ENCODE measurements at places on chromosomes 7 and 10. TPM values are rescaled to one million over a fixed set of nuclear protein-coding genes. Genes with fewer than 3 reads are reported as not detected.

The GALNT17 gene
- 9.3 TPM for total RNA-seq

GRCh38 chr10:78211561-78212051, 177.9 kb downstream of the RPS24 start:
- peak; percentile 54 for DNase-seq

DNA sequence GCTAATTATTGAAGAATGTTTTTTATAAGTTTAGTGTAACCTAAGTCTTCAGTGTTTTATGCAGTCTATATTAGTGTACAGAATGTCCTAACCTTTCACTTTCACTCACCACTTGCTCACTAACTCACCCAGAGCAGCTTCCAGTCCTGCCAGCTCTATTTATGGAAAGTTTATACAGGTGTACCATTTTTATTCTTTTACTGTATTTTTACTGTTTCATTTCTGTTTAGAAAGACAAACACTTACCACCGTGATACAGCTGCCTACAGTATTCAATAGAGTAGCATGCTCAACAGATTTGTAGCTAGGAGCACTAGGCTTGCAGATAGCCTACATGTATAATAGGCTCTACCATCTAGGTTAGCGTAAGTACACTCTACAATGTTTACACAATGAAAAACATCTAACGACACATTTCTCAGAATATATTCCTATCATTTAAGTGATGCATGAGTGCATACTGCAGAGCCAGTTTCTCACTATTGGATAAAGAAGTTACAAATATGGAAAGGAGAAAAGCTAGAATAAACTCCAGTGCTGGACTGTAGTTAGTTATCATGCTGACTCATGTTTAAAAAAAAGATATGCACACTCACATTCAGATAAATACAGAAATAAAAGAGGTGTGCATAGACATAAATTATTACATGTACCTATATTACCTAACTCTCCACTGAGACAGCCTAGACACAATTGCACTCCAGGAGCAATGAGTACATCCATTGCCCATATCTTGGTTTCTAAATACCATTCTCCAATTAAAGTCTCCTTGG, 30.4 kb downstream of the STEAP1B start:
- no peak for DNase-seq

The CYP2E1 gene
- 6.9 TPM for total RNA-seq

GRCh38 chr10:81655986-81656385, 219.0 kb upstream of the NRG3 start:
- DNase-seq, result no peak

DNA sequence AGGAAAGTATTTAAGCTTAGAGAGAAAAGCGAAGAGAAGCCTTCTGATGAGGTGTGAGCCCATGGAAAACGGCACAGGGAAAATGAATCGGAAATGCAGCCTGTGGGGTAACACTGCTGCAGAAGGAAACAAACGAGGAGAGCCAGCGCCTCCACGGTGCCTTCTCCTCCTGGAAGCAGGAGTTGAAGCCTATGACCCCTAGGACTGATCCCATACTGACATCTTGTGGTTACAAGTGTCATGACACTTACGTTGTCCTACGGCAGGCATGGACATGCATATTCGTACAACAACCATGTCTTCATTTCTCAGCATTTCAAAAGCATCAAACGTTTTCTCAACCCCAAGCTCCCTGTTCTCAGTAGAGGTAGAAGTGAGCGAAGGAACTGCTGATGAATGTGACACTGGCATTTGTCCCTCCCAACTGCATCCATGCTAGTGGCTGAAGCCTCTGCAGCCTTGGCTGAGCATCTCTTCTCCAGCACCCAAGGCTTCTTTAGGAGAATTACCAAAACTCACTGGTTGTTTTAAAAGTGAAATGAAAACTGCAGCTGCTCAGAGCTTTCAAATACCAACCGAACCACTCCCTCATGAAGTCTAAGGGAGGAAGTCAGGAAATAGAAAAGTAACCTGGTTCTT, 160.2 kb downstream of the JAZF1 start:
- DNase-seq, result peak; percentile 46

DNA sequence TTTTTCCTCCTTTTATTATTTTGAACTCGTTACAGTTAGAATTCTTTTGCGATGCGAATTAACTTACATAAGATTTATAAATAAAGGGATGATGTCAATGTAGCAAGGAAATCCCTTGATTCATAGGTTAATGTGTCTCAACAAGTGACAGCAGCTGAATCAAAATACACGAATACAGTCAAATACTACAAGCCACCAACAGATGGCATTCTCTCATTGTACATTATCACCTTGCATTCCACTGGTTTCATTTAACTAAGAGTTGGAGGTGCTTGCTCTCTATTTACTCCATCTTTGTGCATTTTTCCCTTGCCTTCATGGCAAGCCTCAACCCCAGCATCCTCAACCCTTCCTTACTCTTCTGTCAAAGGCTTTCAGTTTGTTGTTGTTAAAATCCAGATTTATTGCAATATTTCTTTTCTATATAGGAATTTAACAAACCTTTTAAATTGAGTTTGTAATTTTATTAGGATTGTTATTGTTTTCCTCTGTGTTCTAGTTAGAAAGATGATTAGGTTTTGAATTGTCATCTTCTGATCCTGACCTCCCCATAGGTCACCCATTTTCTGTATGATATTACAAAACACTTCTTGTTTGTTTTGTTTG, 78.3 kb downstream of the SLC25A40 start:
- DNase-seq, result no peak

DNA sequence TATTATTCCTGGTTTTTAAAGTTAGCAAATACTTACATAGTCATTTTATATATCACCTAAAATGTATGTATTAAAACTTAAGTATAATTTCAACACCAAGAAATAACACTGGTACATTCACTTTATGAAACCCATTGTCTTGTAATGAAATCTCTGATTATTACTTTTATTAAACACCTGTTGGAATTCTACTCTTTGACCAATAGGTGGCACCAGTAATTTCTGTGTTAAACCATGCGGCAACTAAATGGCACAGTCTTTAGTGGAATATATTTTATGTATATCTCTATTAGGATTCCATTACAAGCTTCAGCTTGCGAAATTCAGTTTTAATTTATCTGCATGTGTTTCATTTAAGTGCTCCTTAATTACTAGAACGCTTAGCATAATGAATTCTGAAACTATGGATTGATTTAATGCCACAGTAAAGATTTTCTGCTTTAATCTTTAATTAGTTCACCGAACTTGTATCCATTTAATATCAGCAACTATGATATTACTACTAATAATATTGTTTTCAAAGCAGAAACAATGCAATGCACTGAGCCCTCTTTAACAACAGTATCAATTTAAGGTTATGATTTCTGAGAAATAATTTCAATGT, 181.3 kb downstream of the MAGI2 start:
- DNase-seq, result no peak

- no peak for DNase-seq
Measured at GRCh38 chr7:87116315-87116714, 35.9 kb upstream of the DMTF1 start.

DNA sequence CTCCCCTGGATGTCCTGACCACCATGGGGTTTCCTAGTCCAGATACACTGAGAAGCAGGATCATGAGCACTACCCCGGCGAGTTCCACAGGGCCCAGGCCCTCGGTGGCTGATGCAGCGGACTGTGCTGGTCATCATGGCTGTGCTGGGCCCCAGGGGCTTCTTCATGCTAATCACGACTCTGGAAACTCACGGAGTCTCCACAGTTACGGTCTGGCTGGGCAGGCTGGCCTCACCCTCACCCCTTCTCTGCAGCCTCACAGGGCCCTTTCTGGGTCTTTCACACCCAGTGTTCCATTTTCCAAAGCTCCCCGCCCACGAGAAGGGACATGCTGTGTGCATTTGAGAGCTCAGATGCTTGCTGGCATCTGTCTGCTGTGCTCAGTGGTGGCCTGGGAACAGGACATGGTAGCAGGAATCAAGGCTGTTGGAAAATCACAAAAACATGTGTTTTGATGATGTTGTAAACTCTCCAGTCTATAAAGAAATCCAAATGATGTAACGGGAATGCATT, 119.0 kb downstream of the PTPN20 start:
- DNase-seq, result peak; percentile 9

- DNase-seq, result no peak
Measured at GRCh38 chr10:112535531-112535951, 88.5 kb downstream of the VTI1A start.

The TET1 gene
- 4.6 TPM for total RNA-seq

Measured in uterus (tissue), 4 donors.